Activated T-cell treated with anti-CD3 and anti-CD28 coated beads for 24 hours (primary cell): ENCODE measurements at places on chromosomes 13 and 19.
A peak's percentile ranks its signal among the peaks of the same experiment; 100 is the strongest.

DNA sequence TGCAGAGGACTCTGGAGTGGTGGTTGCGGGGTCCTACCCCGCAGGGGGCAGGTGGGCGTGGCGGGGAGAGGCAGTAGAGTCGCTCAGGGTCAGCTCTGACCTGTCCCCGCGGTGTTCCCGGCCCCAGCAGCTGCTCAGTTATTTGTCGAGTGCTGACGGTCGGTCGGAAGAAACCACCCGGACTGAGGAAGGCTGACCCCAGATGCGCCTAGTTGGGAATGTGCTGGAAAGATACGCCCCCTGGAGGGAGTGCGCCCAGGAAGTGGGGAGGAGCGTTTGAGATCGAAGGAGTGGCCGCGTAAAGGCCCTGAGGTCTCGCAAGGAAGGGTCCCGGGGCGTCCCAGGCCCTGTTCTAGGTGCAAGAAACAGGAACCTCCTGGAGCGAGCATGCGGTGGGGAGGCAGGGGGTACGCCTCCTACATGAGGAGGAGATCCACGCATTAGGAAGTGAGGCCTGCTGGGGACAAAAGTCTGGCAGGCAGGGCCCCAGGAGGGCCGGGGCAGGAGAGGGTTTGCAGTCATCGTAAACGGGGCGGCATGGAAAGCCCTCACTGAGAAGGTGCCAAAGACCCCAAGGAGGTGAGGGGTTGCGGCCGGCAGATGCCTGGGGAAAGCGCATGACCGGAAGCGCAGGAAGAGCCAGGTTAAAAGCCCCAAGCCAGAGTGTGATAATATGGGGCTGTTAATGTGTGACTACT is 9.2 kb downstream of the CCDC8 start:
- DNase-seq, result no peak

GRCh38 chr13:31351376-31351775 is 151.6 kb downstream of the B3GLCT start:
- DNase-seq, result no peak

GRCh38 chr13:106882246-106882645 is 314.3 kb upstream of the ARGLU1 start:
- no peak for DNase-seq

GRCh38 chr13:31456056-31456455 is 256.3 kb downstream of the B3GLCT start:
- no peak for DNase-seq

- DNase-seq, result no peak
These were observed 263.5 kb downstream of the FOXO1 start for GRCh38 chr13:40402931-40403431.

DNA sequence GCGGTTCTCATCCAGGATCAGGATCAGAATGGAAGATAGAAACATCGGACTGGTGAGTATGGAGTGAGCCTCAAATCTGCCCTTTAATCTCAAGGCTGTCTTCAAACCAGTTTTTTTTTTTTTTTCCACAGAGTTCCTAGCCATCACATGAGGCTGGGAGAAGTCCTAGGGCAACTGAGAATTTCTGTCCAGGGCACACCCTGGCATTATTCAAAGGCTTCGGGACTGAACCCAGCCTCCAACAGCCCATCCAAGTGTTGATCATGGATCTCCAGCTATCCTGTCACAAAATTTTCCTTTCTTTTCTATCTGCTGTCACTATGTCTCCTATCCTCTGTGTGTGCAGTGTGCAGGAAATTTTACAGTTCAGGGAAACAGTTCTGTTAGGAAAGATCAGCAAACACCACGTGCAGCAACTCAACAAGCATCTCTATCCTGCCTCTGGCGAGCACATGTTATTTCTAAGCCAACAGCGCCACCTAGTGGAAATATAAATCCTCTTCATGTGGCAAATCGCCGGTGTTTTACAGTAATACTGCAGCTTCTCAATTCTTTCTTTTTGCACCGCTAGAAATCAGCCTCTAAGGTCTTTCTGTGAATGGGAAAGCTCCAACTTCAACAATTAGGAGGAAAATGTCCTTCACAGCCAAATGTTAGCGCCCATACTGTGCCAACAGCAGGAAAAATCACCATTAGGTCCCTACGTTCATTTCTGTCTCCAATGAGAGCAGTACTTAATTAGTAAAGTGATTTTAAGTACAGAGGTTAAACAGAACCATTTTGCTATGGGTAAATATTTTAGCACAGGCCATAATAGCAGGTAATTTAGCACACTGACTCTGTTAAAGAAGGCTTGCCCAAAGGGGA is 21.4 kb upstream of the ZNF181 start:
- DNase-seq, result peak; percentile 57

DNA sequence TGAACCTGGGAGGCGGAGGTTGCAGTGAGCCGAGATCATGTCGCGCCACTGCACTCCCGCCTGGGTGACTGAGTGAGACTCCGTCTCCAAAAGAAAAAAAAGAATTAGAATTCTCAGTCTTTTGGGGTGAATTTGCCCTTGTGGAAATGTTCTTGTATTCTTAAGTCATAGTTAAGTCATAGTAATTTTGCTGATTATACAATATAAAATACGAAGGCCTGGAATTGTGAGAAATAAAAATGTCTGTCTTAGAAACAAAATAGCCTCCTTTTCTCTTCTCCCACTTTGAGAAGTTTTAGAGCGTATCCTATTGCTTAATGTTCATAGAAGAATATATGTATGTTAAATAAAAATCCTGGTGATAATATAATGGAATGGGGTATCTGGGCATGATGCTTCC is 18.1 kb downstream of the SUGT1 start:
- DNase-seq, result no peak

DNA sequence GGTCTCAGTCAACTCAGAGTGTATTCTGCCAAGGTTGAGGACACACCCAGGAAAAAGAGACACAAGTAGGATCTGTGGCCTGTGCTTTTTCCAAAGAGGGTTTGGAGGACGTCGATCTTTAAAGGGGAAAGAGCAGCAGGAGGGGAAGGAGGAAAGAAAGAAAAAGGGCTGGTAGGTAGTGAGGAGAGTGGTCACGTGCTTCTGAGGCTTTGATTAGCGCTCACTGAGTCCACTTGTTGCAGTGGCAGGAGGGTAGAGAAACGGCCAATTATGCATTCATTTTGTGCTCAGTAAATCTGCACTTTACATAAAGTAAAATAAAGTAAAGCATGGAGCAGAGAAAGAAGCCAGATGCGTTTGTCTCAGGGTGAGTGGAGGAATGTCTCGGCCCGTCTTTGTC is 126.0 kb upstream of the VSTM2B start:
- DNase-seq, result no peak

- no peak for DNase-seq
These were observed 33.3 kb upstream of the SHFL start for GRCh38 chr19:10052602-10053360.

GRCh38 chr13:40472427-40473220 is 193.8 kb downstream of the FOXO1 start:
- DNase-seq, result no peak

DNA sequence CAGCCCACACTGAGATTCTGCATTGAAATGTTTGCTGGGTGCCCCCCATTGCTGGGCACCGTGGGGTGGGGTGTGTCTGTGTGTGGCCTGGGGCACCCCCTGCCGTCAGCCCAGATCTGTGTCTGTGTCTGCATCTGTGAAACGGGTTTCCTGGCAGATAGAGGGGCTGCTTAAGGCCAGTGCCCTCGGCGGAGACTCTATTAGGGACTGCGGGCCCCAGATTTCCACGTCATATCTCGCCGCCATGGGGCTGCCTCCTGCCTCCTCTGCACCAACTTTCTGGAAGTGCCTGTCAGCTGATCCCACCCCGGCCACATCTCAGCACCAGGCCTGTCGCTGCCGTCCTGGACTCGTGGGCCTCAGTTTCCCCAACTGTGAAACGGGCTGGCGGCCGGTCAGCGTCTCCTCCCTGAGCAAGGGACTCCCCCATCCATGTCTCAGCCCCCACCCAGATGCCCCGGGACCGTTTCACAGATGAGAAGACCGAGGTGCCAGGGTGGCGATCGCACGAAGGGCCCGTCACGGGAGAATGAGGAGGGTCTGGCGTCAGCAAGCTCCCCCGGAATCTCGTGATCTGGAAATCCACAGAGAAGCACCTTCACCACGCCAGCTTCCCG is 21.4 kb downstream of the ARID3A start:
- DNase-seq, result no peak

- DNase-seq, result no peak
These were observed 21.0 kb downstream of the STARD13 start for GRCh38 chr13:33264620-33264978.

DNA sequence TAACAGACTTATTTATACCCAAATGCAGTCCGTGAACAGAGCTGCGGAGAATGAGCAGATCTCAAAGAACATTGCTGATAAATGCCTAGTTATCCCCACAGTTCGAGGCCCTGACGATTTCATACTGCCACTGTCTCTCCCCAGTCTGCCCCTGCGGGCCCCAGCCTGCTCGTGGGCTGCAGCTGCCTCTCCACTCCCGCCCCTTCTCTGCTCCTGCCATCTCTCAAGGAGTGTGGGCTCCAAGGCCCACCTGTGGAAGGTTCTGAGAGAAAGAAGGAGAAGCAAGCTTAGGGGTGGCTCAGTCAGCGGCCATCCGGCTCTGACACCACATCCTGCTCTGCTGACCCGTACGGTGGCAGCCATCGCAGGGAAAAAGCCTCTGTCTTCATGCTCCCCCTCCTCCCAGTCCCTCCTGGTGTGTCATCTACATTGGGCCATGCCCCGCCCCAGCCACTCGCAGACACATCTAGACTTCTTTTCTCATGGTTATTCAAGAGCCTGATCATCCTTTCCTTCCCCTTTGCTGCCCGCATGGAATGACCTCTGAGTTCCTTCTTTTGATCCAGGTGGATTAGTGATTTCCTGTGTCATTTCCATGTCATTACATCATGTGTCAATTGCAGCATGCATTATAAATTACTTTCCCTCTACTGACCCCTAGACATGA is 52.0 kb downstream of the EPS15L1 start:
- DNase-seq, result no peak

GRCh38 chr19:35872180-35872579 is 3.8 kb downstream of the APLP1 start:
- no peak for DNase-seq

DNA sequence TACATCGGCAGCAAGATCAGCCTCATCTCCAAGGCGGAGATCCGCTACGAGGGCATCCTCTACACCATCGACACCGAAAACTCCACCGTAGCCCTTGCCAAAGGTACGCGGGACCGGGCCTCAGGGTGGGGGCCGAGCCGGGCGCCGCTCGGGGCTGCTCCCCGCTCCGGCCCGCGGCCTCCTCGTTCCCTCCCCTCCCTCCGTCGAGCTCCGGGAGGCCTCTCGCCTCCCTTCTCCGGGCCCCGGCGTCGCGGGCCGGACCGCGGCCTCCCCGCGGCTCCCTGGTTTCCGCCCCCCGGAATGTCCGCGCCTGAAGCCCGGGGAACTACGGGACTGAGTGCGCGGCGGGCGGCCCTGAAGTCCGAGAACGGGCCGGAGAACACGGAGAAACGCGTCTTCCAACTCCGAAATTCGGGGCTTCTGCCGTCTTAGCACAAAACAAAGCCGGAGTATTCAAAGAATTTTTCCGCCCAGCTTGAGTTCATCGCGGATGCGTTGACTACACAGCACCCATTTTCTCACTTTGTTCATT is 423 bp downstream of the LSM14A start:
- DNase-seq, result no peak

DNA sequence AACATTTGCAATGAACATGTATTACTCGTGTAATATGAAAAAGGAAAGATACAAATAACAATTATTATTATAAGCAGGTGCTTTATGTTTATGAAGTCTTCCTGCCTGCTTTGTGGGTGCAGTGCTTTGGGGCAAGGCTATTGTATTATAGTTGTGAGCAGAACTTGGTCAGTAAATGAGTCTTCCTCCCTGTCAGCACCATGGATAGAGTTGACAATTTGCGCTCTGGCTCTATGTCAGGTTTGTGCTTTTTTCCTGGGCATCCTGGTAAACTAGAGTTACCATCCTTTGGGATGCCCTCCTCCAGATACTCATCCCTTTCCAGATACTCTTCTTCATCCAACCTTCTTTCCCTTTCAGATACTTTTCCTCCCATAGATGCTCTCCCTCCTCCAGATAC is 19.6 kb downstream of the ERICH6B start:
- no peak for DNase-seq

- no peak for DNase-seq
These were observed 12.1 kb upstream of the ZNF441 start for GRCh38 chr19:11754663-11755062.

- peak; percentile 75 for DNase-seq
These were observed 23.7 kb downstream of the SLC6A16 start for GRCh38 chr19:49301165-49301865.

DNA sequence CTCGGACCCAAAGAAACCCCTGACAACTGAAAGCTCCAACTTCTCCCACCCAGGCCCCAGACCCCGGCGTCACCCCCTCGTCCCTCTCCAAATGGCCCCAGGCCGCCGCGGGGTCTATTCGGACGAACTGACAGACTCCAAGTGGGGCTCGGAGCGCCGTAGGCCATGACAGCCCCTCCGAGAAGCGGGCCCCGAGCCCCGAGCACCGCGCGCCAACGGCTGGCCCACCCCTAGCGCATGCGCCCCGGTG is 360 bp downstream of the DDX39A start:
- peak; percentile 77 for DNase-seq

GRCh38 chr13:79906345-79906744 is 425.4 kb downstream of the NDFIP2 start:
- no peak for DNase-seq

GRCh38 chr13:98910501-98910951 is 67.3 kb downstream of the DOCK9 start:
- DNase-seq, result peak; percentile 18

DNA sequence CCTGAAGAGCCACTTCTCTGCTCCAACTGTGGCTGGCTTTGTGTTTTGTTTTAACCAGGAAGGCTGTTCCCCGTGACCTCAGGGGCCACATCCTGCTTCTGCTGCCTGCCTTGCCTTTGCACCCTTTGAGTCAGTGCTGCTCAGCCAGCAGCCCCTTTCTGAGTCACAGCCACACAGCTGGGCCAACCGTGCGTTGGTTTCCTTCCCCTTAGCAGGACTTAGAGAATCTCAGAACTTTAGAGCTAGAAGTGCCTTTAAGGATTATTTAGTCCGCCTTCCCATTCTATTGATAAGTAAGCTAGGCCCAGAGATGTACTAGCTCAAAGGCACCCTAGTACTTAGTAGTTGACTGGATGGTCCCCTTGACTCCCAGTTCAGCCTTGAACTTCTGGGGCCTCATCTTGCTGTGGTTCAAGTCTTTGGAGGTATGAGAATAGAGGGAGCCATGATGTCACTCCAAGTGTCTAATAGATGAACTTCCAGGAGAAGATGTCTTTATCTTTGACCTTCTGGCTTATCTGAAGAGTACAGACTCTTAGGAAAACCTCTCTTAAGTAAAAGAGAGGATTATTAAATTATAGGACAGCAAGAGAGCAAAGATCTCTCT is 8.0 kb downstream of the RGCC start:
- peak; percentile 83 for DNase-seq

- DNase-seq, result no peak
These were observed 1.3 kb downstream of the PNMA8B start for GRCh38 chr19:46494146-46494940.
